Fibroblast of skin of back (primary cell): ENCODE measurements at places on chromosomes 1 and 21.

DNA sequence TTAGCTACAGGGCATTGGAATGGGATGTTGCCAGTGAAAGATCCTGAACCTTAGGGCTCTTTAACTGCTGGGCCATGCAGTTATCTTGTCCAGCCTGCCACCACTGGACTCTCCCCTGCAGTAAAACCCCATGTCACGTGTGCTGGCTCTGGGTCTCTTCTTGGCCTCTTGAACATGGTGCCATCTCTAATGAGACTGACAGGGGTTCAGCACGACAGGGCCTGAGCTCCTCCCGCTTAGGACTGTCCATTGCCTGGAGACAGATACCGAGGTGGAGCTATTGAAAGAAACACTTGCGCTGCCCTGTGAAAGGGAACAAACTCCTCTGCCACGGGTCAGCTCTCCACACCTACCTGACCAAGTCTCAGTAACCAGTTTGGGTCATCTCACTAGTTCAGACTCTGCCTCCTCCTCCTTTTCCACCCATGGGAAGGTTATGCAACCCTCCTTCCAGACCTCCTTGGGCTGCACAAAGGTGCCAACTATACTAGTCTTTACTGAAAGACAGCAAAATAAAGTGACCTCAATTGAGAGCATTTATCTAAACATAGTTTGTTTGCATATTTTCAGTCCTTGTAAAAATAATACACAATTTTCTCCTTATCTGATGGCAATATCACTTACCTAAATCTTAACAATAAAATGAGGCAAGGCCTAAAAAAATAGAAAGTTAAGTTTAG lies 66.0 kb downstream of the GNG12 start:
- no peak for DNase-seq

DNA sequence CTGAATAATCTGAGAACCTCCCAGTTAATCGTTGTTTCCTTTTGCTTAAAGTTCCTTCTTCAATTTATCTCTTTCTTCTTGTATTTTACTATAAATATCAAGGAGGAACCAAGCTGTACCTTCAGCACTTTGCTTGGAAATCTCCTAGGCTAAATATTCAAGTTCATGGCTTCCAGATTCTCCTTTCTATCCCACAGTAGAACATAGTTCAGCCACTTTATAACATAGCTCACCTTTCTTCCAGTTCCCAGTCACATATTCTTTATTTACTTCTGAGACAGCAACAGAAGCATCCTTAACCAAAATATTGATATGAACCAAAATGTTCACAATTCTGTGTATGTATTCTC lies 11.0 kb downstream of the ZMYM4 start:
- DNase-seq: no peak

DNA sequence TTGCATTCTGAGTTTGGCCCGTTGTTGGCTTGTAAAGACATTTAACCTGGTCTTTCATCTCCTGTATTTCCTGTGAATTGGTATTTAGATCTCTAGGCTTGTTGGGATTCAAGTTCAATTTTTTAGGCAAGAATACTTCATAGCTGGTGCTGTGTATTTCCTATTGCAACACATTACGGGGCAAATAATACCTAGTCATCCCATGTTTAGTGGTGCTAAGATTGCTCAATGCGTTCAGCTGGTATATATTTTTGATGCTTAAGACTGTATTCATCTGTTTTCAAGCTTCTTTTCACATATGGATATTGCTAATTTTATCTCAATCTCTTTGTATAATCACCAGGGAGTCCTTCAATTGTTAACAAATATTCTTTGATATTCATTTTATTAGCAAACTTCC lies 87.5 kb upstream of the ZBTB18 start:
- DNase-seq: no peak

DNA sequence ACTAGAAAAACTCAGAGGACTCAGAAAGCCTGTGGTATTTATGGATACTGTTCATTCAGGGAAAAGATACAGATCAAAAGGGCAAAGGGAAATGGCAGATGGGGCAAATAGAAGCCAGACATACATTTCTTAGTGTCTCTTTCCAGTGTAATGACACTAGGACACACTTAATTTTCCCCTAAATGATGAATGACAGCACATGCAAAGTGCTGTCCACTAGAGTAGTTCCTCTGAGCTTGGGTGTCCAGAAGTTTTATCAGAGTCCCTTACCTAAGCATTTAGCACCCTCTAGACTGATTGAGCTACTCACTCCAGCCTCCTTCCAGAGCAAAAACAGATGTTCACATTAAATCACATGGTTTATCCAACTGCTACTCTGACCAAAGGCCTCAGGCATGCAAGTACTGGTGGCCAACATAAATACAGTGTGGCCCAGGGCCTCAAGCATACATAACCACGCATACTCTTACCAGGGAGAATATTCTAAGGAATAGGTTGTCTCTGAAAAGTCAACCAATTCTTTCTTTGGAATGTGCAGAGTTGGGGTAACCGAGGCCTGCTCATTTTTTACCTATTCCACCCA lies 166.9 kb downstream of the NCAM2 start:
- DNase-seq: peak; percentile 95

DNA sequence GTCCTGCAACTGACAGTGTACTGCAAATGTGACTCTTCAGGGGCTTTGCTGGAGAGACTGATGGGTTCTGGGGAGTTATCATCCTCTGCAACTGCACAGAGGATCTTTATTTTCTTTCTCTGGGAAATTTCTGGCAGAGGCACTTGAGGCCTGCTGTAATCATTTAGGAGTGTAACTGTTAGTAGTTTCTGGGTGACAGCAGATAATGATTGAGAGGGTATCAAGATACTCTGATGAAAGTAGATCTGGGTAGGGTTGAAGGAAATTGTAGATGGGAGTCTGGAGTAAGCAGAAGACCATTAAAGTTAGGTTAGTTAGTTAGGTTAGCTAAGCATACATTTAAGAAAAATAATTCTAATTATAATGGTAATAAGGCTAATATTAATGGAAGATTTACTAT lies 11.0 kb upstream of the DDR2 start:
- DNase-seq: no peak

GRCh38 chr1:90712153-90712856 lies 4.8 kb downstream of the BARHL2 start:
- no peak for DNase-seq

GRCh38 chr1:8394456-8395321 lies 76.8 kb downstream of the SLC45A1 start:
- peak; percentile 91 for DNase-seq

- DNase-seq: peak; percentile 87
These were observed 10.1 kb downstream of the DIPK1A start for GRCh38 chr1:92951141-92951582.

DNA sequence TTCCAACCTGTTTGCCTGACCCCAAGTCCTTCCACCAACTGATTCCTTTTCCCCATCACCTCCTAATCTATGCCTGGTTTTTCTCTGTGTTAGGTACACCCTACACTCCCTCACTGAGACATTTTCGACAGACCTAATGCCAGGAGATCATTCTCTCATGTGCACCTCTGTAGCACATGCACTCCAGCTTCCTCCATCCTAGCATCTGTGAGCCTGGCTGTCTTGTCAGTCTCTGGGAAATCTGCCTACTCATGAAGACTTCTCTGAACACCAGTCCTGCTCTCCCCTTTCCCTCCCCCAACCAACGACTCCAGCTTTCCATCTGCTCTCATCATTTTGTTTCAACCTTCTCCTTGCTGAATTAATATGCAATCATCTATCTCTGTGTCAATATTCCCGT lies 987 bp downstream of the MED8 start:
- no peak for DNase-seq

- no peak for DNase-seq
These were observed 4.3 kb upstream of the LRP8 start for GRCh38 chr1:53332186-53332564.

- DNase-seq: no peak
These were observed 122.2 kb downstream of the ACTL8 start for GRCh38 chr1:17877316-17877715.

GRCh38 chr1:22542886-22543285 lies 20.4 kb upstream of the EPHA8 start:
- no peak for DNase-seq

- peak; percentile 85 for DNase-seq
These were observed 577 bp downstream of the IKBKE start for GRCh38 chr1:206470692-206471414.

- peak; percentile 57 for DNase-seq
These were observed 154.8 kb upstream of the VAMP3 start for GRCh38 chr1:7616076-7616832.

DNA sequence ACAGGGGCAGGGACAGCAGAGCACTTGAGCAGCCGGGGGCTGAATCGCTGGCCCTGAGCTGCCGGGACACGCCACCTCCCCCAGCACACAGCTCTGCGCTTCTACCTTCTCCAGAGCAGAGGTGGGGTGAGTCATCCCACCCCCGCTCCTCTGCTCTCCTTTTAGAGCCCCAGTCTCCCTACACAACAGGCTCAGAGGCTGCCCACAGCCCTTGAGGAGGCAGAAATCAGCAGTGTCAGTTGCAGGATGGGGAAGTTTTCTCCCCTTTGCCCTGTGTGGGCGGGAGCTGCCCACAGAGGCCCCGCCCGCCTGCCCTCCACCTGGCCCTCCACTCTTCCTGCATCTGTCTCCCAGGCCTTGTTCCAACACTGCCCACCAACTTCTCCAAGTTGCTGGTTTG lies 94.6 kb downstream of the STUM start:
- DNase-seq: peak; percentile 21
